Dermis blood vessel endothelial cell (primary cell): ENCODE measurements at places on chromosomes 6 and 20.

DNA sequence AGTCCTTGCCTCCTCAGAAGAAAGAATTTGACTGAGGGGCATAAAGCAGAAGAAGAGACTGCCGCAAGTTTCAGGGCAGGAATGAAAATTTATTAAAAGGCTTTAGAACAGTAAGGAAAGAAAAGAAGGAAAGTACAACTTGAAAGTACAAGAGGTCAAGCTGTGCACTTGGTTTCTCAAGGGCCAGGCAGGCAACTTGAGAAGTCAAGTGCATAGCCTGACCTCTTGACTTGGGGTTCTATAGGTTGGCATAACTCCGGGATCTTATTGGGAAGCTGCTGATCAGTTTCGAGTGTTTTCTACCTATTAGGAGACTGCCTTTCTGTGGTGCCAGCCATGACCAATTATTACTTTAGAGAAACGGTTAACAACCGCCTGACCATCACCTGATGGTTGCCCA lies 237.0 kb upstream of the RGS17 start:
- DNase-seq: no peak

DNA sequence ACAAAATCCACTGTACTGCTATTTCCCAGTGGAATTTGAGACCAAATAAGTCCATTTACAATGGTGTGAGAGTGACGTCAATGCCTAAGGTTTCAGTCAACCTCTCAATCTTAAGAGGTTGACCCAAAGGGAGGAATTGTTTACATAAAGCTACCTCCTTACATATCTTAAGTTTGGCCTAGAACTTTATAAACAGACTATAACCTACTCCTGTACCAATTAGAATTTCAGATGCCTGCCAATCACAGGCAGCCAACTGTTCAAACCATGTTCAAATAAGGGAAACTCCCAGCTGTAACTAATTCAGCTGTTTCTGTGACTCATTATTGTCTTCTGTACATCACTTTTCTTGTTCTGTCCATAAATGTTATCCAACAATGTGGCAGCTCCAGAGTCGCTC lies 14.5 kb downstream of the LGSN start:
- DNase-seq: no peak

DNA sequence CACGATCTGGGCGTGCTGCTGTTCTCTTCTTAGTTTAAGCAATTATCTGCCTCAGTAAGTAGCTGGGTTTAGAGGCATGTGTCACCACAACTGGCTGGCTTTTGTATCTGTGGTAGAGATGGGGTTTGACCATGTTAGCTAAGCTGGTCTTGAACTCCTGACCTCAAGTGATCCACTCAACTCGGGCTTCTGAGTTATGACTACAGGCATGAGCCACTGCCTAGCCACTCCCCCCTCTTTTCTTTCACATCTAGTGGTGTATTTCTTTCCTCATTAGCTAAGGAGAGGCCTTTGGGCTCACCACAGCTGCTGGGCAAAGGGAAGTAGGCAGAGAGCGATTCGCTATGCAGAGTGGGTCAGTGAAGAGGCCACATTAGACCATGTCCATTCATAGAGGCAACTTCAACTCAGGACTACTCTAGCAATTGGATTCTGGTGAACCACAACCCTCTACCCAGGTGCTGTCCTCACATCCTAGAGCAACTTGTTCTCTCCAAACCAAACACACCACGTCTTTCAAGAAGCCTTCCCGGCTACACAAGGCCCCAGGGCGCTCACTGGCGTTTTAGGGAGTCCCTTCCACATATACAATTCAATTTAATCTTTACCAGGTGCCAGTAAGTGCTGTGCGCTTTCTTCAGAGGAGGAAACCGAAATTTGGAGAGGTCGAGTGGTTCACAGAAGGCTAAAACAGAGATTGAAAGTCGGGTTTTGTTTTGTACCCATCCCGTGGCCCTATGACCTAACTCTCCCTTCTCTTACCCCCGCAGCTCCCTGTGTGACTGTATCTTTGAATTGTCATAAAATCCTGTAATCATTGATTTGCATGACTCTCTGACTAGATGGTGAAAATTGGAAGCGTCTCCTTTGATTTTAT lies 26.5 kb upstream of the GFOD1 start:
- no peak for DNase-seq

DNA sequence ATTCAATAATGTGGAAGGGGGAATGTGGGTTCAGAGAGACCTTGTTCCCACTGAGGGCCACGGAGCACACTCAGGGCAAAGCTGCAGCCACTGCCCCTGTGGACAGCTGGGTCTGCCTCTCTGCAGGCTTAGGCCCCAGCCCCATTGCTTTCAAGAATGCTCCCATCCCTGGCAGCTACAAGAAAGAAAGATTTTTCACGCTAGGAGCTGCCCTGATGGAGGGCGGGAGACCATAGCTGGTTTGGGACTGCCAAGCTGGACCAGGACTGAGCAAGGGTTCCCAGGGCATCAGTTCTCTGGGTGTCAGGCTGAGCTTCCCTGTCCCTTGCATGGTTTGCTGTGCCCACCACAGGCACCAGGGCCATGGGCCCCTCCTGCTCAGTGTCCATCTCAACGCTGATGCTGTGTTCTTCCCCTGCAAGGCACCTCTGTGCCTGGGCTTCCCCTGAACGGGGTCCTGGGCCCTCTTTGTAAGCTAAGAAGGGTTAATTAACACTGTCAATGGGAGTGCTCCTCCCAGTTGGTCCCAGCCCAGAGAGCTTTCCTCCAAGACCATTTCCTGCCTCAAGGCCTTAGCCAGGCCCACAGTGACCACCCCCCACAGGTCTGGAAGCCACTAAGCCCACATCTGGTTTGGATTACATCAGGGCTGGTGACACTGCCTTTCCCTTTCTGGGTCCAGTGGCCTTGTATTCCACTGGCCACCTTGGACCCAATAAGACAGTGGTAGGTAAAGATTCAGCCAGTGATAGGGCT lies 8.4 kb downstream of the FOXS1 start:
- DNase-seq: no peak

- DNase-seq: no peak
Observed at GRCh38 chr20:57175397-57176010, 90.9 kb downstream of the BMP7 start.

GRCh38 chr6:22325481-22325880 lies 28.6 kb upstream of the PRL start:
- DNase-seq: no peak

DNA sequence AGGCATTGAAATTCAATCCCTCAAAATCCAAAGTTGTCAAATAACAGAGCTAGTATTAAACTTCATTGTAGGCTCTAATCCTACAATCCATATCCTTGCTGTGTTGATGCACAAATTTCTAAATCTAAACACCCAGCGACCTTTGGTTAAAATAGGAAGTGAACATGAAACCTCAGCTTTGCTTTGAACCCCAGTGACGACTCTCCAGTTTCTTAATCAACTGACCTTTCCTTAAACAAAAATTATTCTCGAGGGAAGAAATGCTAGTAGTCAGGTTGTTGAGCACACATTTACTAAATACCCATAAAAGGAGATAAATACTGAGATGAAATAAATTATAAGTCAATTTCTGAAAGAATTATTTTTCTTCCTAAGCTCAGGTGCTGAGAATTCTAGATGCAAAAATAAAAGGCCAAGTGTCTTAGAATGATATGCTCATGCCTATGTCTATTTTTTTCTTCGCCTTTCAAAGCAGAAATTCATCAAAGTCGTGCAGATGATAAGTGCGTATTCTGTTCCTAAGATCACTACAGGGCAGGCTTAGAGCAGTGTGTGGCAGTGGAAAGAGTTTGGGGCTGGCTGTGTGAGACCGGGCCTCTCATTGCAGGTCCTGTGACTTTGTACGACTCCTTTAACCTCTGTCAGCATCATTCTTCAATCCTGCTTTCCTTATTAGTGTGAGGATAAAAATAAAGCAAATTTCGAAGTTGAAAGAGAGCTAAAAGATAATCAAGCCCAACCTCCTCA lies 208.7 kb downstream of the PRL start:
- DNase-seq: no peak

GRCh38 chr6:45880159-45880558 lies 135.5 kb downstream of the CLIC5 start:
- DNase-seq: no peak

DNA sequence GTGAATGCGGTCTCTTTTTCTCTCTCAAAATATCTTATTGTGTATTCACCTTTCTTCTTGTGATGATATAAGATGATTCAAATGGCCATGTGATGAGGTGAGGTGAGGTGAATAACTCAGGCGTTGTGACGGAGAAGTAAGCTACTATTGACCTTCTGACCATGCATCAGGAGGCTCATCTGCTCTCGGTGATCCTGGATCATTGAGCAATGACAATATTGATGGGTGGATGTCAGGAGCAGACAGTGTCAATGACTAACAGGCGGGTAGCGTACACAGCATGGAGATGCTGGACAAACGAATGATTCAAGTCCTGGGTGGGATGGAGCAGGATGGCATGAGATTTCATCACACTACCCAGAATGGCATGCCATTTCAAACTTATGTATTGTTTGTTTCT lies 119.6 kb downstream of the PXDC1 start:
- no peak for DNase-seq

- DNase-seq: no peak
Observed at GRCh38 chr6:5764401-5764955, 242.2 kb downstream of the NRN1 start.

- peak; percentile 54 for DNase-seq
Observed at GRCh38 chr6:52284131-52284459, 447 bp downstream of the MCM3 start.

- DNase-seq: no peak
Observed at GRCh38 chr20:905396-905961, 10.7 kb downstream of the ANGPT4 start.

GRCh38 chr6:99252421-99252820 lies 97.1 kb downstream of the FAXC start:
- no peak for DNase-seq

DNA sequence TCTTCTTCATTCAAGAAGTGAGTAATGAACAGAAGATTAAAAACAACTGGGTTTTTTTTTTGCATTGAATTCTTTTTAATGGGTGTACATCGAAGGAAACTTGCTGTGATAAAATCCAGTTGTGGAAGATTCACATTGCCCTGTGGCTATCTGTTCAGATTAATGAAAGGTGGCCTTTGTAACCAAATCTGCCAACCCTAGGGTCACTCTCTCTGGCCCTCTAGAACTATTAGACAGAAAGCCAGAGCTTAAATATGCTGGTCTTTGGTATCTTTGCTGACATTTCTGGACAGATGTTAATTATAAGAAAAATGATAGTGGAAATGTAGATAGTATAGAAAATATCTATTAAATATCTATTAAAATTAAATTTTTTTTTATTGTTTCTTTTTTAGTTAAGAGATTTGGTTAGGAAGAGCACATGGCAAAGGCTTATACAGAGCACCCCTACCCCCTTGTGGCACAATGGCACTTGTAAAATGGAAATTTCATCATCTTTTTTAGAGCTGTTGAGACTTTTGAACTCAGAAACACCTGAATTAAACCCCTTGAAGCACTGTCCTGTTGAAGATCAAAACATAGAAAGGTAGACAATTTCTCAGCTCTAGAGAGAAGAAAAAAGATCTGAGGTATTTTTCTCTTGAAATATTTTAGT lies 572.5 kb downstream of the PKHD1 start:
- DNase-seq: no peak

DNA sequence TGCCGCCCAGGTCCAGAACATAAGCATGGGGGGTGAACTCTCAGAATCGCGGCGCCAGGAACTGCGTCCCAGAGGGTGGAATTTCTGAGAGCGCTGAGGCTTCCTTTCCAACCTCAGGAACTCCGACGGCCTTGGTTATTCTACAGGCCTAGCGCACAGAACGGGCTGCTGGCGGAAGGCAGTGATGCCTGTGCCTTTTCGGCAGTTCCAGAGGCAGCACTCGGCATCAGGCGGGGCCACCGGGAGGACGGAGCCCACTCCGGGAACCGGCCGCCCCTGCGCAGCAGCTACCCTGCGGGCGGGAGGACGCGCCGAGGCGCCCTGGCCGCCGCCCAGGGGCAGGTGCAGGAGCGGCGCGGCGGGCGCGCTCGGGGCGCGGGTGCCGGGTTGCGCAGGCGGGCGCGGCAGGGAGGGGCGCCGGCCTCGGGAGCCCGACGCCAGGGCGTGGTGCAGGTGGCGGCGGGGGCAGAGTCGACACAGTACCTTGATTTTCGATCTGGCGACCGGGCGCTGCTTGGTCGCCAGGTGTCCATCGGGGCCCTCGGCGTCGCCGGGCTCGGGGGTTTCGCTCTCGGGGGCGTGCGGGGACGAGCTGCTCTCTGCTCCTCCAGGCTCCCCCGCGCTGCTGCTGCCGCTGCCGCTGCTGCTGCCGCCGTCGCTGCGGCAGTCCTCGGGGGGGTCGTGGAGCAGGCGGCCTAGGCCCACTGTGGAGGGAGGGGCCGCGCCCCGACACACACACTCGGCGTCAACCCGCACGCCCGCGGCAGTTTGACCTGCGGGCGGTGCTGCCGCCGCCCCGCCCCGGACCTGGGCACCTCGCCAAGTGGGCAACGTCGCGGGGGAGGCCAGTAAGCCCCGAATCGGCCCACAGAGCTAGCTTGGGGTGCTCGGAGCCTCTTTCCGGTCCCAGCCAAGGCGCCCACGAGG lies 1.3 kb downstream of the OVOL2 start:
- peak; percentile 5 for DNase-seq

DNA sequence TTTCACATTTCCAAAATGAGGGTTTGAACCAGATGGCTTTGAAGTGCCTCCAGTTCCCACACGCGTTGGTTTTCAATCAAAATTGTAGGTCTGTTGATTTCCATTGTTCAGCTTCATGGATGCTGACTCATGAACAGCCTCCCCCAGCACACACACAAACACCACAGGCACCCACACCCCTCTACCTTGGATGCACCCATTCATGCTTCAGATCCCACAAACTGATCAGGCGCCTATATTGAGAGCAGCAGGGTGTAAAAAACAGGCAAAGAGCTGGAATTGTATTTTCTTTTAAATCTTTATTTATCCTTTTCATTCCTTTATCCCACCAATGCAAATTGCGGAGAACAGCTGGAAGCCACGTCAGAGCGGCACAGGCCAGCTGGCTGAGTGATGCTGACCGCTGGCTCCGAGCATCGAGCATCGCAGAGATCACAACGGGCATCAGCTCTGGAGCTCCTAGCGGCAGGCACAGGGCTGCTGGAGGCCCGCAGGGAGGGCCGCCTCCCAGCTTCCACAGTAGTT lies 29.3 kb upstream of the TBC1D7 start:
- peak; percentile 45 for DNase-seq

GRCh38 chr6:146883640-146884531 lies 285.1 kb downstream of the ADGB start:
- no peak for DNase-seq

- DNase-seq: no peak
Observed at GRCh38 chr20:16692009-16692408, 37.8 kb upstream of the SNRPB2 start.

GRCh38 chr6:11950109-11950508 lies 62.0 kb upstream of the HIVEP1 start:
- no peak for DNase-seq

GRCh38 chr6:164856138-164856537 lies 453.3 kb downstream of the C6orf118 start:
- DNase-seq: no peak

GRCh38 chr20:23133560-23133998 lies 47.5 kb upstream of the CD93 start:
- DNase-seq: no peak

DNA sequence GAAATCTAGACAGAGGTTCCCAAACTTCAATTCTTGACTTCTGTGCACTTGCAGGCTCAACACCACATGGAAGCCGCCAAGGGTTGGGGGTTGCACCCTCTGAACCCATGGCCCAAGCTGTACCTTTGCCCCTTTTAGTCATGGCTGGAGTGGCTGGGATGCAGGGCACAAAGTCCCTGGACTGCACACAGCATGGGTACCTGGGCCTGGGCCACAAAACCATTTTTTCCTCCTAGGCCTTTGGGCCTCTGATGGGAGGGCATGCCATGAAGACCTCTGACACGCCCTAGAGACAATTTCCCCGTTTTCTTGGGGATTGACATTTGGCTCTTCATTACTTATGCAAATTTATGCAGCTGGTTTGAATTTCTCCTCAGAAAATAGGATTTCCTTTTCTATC lies 342.0 kb downstream of the TPBG start:
- no peak for DNase-seq
